ENCODE measurements at places on chromosomes 12 and 14. TPM values are rescaled to one million over a fixed set of nuclear protein-coding genes. Genes with fewer than 3 reads are reported as not detected.

Gene TMEM52B
- total RNA-seq = not detected

Gene SRRM4
- total RNA-seq = not detected

Gene ZNF891
- 0.77 TPM for total RNA-seq

Gene PLEKHA5
- 31.1 TPM for total RNA-seq

Gene PITPNM2
- total RNA-seq = 2.4 TPM

Gene CD4
- not detected for total RNA-seq

Gene CCND2
- 123 TPM for total RNA-seq

Gene UTP20
- 9.2 TPM for total RNA-seq

Gene KCNC2
- not detected for total RNA-seq

Gene TMEM30B
- 10.5 TPM for total RNA-seq

Gene LRRK2
- 0.90 TPM for total RNA-seq

Gene SIX4
- total RNA-seq = 5.8 TPM

Gene LRRC9
- total RNA-seq = not detected

Gene FAM181A
- total RNA-seq = not detected

All from bronchial epithelial cell (primary cell).